Kidney (tissue), 22 donors: ENCODE measurements at places on chromosomes 13 and 19. TPM values are rescaled to one million over a fixed set of nuclear protein-coding genes. Genes with fewer than 3 reads are reported as not detected.

DNA sequence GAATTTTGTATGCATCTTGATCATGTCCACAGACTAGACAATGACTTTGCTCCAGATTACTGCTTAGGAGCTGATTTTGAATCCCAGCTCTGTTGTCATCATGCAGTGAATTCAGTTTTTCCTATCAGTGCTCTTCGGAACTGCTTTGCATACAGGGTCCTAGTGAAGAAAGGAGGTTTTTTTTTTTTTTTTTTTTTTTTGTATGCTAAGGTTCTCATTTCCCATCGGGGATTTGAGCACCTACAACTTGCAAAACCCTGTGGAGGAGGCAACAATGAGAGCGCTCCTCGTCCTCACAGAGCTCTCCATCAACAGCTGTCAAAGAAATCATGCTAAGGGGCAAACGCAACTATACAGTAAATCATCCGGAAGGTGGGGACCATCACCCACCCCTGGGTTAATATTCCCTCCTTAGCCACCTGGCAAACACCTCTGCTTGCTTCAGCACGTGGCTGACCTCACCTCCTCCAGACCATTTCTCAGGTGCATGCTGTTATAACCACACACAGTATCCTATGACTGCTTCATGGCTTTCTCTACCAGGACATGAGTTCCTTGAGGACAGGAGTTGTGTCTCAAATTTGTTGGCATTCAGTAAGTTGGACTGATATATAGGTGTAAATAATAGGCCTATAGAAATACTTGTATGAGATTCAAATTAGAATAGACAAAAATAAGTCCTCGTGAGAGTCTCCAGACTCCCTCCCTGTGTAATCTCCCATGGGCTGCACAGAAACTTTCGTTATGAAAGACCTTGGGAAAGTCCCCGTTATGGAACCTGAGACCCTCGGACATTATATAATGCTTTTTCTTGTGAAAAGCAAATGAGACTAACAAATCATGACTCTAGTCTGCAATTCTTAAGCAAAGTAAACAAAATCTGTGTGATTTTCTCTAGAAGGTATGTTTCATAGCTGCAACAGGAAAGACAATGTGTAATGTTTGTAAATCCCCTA, 113.8 kb downstream of the KATNAL1 start:
- DNase-seq = no peak

DNA sequence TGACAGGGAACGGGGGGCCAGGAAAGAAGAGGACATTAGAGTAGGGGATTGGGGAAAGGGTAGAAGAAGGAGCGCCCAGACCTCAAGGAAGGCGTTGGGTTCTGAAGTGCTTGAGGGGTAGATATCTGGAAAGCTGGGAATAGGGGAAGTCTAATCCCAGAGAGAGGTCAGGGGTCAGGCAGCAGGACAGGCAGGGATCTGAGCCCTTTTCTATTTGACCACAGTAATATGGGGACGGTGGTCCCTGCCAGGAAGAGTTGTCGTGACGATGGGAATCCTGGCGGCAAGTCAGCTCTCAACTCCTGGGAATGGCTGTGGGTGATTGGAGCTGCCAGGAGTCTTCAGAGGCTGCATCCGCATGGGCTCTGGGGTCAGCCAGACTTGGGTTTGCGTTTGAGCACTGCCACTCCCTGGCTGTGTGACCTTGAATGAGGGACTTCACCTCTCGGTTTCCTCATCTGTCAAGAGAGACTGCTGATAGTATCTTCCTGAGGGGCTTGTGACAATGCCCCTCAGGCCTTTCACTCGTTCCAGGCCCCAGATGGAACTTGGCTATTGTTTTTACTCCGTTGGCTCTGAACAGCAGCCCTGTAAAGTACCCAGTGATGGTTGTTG, 1.3 kb downstream of the AP2A1 start:
- DNase-seq = no peak

DNA sequence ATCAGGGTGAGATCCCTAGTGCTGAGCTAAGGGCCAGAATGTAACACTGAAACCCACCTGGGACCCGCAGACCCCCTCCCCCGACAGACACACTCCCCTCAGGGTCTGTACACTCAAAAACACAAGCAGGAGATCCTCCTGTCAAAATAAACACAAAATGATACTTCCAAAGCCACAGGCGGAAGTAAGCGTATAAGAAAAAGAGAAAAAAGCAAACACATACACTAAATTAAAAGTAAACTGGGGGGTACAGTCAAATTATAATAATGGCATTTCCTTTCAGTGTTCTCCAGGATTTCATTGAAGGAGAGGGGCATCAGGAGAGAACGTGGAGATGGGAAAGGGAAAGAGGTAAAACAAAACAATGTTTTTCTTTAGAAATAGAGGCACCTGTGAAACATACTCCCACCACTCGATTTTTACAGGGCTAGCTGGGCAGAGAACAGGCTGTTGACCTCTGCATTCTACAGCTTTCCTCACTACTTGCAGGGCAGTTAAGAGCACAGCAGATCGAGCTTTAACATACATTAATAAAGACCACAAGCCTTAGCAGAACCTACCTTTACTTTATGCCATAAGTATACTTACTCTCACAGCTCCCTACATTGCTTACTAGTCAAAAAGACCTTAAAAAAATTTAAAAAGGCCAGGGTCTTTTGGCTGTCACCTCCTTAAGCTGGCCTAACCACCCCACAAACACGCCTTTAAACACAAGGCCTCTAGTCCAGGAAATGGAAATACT, 5.3 kb downstream of the ZIC5 start:
- no peak for DNase-seq

ZNF844 gene
- 28.1 TPM for total RNA-seq

MBD3L2 gene
- total RNA-seq = not detected

DNA sequence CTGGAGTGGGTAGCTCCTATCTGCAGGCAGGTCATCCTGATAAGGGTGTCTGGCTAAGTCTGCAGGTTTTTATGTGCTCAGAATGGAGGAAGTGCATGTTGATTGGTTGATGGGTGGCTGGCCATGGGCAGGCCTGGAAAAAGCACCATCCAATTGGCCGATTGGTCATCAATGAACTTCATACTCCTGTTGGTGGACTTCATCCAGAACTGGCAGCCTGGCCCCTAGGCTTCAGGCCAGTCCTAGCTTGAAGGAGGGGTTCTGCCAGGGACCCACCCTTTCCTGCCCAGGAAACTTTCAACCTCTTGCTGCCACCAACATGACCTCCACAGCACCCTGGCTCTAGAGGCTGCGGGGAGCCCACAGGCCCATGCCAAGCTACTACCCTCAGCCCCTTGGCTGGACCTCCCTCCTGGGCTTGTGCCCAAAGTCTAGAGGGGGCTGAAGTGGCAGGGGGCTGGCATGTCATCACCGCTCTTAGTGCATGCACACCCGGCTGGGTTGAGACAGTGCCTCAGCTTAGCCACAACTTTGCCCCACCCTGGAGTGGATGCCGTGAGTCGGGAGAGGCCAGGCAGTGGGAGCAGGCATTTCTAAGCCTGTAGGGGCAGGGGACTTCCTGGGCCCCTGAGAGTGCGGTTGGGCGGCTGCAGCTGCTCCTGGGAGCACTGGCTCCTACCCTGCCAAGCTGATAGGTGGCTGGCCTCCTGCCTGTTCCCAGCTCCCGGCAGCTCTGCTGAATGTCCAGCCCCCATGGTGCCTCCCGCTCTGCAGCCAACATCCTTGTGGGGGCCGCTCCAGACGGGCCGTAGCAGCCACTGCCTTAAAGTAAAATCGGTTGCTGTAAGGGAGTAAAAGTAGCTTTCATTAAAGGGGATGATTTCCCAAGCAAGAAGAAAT, 13.2 kb downstream of the DNAJC15 start:
- no peak for DNase-seq

ZNF730 gene
- 0.60 TPM for total RNA-seq

DNA sequence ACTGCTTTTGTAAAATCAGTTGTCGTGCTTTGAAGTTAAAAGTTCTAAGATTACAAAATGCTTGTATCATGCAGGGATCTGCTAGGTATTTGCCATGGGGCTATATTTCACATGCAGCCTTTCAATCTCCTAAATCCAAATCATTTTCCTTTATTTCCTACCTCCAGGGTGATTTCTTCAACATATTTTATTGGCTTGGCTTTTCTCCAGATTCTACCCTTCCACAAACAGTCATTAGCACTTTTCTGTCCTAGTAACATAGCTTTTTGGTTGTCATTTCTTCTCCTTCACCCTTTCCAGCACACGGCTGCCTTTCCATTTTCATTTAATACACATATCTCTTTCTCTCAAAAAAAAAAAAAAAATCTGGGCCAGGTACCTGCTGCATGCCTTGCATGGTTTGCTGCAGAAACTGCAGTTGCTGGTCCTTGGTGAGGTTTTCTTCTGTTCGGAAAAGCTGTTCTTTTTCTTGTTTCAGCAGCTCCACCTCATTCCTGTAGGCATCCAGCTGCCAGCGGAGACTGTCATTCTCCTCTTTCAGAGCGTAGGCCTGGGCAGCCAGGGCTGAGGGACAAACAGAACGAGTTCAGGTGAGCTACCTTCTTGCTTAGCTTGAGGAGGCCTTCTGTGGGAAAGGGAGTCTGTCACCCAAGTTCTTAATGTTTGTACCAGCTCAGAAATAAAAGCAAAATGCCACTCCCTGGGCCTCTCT, 274.7 kb downstream of the DNAJC15 start:
- no peak for DNase-seq

ERICH4 gene
- not detected for total RNA-seq

DNA sequence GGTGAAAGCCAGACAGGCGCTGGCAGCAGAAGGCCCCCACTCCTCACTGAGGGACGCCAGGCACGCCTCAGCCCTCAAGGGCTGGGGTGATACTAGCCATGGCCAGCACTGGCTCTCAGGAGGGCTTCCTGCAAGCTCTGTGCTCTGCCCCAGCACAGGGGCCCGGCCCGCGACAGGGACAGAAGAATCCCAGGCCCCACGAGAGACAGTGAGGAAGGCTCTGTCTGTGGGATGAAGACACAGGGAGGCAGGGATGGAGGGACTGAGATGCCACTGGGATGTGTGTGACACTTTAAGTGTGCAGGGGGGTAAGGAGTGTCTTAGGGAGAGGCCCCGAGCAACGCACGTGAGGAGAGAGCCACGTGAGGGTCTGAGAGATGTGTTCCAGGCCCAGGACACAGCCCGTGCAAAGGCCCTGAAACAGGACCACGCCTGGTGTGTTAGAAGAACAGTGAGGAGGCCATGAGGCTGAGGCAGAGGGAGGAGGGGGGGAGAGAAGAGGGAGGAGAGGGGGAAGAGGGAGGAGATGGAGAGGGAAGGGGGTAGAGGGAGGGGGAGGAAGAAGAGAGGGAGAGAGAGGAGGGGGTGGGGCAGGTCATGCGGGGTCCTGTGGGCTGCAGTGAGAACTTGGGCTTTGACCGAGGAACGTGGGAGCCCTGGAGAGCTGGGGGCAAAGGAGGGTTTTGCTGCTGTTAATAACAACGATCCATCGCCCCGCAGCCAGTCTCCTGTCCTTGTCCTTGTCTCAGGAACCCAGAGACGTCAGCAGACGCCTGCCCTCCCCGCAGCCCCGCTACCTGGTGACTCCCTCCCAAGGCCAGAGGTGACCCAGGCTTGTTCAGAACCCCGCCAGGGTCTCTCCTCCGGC, 7.2 kb downstream of the RPL36 start:
- DNase-seq = no peak

SLITRK6 gene
- 0.09 TPM for total RNA-seq

- DNase-seq = no peak
Observed at GRCh38 chr19:40524133-40524549, 52.5 kb upstream of the SHKBP1 start.

DNA sequence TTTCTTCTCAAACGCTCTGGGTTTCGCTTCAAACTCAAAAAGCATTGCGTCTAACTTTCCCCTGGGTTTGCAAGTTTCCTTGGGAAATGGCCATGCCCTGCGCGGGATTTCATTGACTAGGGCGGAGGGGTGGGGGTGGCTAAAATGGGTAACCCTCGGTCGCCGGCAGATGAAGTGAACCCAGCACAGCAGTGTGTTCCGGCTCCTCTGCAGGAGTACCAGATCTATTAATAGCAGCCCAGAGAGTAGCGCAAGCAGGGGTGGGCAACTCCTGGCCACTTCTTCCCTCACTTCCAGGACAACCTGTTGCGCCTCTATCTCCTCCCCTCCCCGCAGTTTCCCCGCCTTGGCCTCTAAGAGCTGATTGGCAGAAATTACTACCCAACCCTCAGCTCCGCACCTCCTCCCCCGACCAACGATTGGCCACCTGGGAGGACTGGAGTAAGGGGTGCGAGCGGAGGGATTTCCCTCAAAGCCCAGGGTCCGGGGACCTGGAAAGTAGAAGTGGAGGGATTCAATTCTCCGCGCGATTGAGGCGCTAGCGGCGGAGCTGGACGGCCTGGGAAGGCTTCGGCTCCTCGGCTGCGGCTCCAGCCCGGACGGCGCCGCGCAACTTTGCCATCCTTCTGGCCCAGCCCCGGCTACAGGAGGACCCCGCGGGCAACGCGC, at the start of gene FREM2:
Gene FREM2 (plus strand): TSS at position 501 of the 669 bp plus-strand sequence. CDS start 268 bp downstream, outside the sequence.
- peak; percentile 94 for DNase-seq

GRCh38 chr13:99730403-99730802, 229.1 kb downstream of the TM9SF2 start:
- DNase-seq = no peak

DNA sequence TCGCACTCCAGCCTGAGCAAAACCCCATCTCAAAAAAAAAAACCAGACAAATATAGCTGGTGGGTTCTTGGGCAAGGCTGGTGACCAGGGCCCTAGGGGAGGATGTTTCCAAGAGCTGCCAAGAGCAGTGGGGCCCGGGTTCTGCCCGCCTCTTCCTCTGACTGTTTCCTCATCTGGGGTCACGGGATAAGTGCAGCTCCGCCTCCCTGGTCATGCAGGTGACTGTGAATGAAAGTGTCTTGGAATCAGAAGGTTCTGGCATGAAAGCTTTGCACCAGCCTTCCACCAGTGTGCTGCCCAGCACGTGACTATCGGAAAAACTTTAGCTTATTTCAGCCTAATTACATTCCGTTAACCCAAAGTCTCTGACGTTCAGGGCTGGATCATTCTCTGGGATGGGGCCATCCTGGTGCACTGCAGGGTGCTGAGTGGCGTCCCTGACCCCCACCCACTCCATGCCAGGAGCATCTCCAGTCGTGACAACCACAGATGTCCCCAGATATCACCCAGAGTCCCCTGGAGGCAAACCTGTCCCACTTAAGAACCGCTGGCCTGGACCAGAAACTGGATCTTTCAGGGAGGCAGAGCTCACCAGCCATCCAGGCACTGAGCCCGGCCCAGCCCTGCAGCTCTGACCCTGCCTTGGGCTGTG, 85.6 kb downstream of the GNG7 start:
- DNase-seq = peak; percentile 82

NKPD1 gene
- total RNA-seq = 0.09 TPM

DNA sequence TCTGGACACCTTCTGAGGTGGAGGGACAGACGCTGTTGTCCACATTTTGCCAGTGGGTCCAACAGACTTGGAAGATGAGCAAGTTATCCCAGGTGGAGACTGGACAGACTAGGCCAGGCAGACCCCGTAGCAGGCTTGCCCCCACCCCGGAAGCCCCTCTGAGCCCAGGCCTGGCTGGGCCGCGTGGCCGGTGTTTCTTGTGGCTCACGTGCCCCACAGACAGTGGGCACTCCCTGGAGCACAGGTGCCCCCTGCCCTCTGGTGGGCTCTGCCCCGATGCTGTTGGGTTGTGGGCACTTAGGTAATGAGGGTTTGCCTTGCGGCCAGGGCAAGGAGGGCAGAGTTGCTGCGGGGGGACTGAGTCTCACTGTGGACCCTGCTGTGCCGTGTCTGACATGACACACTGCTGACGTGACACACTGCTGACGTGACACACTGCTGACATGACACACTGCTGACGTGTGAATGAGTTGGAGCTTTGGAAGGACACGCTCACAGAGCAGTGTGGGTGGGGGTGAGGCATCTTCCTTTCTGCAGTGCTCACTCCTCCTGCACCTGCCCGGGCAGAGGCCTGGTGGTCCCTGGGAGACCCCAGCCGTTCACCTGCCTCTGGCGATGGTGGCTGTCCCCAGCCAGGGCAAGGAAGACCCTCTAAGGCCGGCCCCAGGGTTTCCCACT, 25.1 kb downstream of the DOT1L start:
- no peak for DNase-seq

GRCh38 chr13:111973186-111973585, 93.8 kb upstream of the SOX1 start:
- DNase-seq = no peak

GRCh38 chr19:15320116-15320515, 12.2 kb downstream of the BRD4 start:
- DNase-seq = no peak
